LoVo (cell line): ENCODE measurements at places on chromosomes 2 and 18.

- DNase-seq = no peak
Measured at GRCh38 chr2:23571527-23572282, 186.7 kb downstream of the KLHL29 start.

DNA sequence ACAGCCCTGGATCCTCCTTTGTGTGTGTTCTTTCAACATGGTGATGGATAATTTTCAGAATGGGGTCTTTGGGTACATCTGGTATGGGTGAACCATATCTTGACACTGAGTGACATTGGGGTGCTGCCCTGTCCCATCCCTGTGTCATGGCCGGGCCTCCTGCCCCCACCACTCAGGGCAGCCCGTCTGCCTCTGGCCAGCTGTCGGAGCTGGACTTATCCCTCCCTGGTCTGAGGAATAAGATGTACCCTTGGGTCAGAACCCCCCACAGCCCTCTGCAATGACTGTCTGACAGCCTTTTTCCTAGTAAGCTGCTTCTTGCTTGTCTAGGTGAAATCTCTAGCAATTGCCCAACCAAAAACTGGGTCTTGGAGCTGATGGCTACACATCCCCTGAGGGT, 142.9 kb downstream of the SH3RF3 start:
- DNase-seq = no peak

DNA sequence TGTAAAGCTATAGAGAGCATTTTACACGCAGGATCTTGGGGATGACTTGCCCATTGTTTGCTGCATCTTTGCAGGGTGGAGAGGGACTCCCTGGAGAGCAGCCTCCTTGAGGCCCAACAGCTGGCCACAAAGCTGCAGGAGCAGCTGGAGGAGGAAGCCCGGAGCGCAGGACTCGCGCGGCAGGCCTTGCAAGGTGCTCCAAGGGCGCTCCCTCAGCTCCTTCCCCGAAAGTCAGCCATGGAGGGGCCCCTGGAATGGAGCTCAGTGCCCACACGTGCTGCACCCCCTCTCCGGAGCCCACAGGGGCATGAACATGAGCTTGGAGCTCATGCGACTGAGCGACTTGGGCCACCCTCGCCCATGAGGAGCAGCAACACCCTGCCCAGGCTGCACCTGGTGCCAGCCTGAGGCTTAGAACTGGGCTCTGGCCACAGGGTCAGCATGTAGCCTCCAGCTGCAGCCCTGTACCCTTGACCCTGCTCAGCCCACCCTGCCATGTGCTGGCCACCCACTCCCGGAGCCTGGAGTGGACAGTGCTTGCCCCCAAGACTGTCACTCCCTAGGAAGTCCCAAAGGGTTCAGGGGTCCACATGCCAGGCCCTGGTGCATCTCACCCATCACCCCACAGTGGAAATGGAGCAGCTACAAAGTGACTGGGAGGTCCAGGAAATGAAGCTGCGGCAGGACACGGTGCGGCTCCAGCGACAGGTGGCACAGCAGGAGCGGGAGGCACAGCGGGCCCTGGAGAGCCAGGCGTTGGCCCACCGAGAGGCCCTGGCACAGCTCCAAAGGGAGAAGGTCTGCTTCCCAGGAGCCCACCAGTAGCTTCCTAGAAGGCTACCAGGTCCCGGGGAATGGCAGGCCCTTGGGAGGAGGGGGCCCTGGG, 43.0 kb downstream of the CROCC2 start:
- DNase-seq = no peak

GRCh38 chr2:106314444-106314843, 120.3 kb upstream of the UXS1 start:
- no peak for DNase-seq

GRCh38 chr2:235494716-235495372, 1.0 kb downstream of the AGAP1 start:
- DNase-seq = no peak

DNA sequence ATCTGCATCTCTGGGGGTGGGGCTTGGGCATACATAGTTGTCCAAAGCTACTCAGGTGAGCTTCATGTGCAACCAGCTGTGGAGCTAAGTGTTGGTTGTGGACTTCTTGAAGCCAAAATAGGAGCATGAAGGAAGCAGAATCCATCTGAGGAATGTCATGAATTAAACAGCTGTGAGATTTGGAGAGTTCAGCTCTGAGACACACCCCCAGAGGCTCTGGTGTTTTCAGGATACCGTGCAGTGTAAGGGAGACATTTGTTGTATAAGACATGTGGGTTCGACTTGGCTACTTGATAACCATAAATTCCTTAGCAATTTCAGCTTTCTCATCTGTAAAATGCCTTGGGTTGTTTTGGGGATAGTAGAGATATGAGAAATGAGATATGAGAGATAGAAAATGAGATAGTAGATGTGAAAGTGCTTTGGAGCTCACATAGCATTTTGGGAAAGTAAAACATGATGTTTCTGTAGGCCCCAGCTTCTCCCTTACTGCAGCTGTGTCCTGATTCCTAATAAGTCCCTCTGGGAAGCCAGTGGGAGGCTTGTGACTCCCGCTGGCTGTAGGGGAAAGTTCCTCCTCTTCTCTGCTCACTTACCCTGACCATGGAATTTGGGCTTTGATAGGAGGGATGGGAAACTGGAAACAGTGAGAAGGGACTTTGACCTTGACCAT, 50.0 kb downstream of the DPYSL5 start:
- DNase-seq = no peak

GRCh38 chr2:171521361-171522051, 768 bp upstream of the CYBRD1 start:
- no peak for DNase-seq

- no peak for DNase-seq
Measured at GRCh38 chr18:76658627-76659026, 163.6 kb upstream of the ZNF516 start.

DNA sequence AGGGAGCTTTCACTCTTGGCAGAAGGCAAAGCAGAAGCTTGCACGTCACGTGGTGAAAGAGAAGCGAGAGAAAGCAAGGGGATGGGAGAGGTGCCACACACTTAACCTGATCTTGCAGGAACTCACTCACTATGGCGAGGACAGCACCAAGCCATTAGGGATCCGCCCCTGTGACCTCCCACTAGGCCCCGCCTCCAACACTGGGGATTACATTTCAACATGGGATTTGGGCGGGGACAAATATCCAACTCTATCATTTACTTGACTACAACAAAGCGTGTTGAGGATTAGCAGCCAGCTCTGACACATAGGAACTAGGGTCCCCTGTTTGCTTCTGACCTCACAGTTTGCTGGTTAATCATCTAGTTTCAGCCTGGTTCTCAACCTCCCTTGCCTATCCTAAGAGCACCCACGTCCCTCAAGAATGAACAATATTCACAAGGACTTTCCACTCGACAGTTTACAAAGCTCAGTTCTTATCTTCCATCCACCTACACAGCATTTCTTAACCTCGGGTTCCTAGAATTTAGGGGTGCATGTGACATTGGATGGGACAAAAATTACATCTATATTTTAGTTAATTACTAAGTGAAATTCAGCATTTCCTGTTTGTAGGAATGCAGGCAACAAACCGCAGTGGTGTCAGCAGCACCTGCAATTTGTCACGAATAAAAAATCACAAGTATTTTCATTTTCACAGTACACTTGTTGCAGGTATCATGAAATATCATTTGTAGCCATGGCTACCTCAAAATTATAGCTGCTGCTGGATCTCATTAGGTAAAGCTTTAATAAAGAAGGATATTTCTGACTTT, 36.0 kb downstream of the LBH start:
- no peak for DNase-seq

DNA sequence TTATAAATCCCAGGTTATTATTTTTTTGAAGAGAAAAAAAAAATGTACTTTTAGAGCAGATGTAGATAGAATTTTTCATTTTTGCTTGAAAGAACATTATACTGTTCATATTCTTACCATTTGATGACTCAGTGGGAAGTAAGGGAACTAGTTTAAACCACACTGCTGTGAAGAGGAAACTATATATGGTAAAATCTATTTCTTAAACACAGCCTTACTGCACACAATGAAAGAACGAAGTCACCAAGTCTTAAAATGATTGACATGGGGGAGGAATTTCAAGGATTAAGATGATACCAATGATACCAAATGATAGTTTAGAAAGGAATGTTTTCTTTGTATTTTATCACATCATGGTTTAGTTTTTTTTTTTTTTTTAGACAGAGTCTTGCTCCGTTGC, 5.0 kb downstream of the ACTR2 start:
- no peak for DNase-seq

DNA sequence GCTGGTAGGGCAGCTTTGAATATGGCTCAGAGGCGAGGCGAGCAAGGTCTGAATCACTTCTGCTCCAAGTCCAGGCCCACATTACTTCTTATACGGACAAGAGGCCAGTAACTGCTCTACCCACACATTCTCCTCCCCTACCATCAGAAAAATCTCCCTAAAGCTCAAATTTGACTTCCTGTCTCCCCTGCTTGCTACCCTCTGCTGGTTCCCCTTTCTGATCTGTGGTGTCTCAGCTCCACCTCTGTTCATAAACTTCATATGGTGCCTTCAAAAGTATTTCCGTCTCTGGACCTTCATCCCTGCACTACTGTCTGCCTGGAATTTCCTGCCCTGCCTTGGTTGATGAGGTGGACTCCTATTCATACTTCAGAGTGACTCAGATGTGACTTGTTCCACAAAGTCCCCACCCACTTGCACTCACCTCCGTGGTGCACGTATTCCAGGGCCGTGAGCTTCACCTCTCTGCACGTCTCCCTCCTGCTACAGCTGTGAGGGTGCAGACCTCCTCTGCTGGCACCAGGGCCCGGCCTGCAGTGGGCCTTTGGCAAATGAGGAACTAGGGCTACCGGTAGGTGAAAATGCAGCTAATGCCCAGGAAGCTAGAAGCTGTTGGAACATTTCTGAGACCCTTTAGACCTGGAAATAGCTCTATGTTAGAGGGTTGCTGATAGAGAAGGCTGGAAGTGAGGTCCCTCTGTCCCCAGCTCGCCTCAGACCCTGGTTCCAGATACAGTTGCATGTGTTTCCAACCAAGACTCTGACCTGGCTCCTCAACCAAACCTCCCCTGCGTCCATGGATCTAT, 24.6 kb upstream of the KCMF1 start:
- DNase-seq = peak; percentile 96

GRCh38 chr2:238719641-238720040, 128.2 kb upstream of the TWIST2 start:
- DNase-seq = no peak

GRCh38 chr18:24003903-24004640, 10.5 kb upstream of the TTC39C start:
- no peak for DNase-seq

DNA sequence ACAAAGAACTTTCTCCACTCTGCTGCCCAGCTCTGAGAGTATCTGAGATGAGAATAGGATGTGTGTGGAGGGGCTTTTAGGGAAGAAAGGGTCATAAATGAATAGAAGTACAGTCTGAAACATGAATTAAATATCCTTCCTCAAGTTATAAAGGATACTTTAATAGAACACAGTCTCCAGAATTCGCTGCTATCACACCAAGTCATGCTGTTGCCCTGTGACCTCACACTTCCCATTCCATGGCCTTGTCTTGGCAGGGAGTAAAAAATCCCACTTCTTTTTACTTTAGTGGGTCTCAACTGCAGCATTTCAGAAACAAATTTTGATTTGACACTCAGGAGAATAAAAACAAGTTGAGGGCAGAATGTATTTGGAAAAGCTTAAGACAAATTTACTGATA, 3.8 kb upstream of the RPE start:
- no peak for DNase-seq

DNA sequence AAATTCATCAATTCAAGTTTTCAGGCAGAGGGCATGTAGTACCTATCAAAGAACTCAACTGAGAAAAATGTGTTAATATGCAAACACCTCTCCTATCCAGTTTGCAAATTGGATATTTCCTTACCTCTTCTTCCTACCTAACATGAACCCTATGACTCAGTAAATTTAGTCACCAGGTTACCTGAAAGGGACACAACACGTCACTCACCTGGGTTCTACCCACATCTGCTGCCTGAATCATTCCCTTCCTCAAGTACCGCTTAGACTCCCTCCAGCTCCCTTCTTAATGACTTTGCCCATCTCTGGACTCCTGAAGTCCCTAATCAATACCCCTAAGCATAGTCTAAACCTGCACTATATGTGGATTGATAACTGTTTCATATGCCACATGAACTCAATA, 10.4 kb downstream of the ANKRD44 start:
- no peak for DNase-seq

DNA sequence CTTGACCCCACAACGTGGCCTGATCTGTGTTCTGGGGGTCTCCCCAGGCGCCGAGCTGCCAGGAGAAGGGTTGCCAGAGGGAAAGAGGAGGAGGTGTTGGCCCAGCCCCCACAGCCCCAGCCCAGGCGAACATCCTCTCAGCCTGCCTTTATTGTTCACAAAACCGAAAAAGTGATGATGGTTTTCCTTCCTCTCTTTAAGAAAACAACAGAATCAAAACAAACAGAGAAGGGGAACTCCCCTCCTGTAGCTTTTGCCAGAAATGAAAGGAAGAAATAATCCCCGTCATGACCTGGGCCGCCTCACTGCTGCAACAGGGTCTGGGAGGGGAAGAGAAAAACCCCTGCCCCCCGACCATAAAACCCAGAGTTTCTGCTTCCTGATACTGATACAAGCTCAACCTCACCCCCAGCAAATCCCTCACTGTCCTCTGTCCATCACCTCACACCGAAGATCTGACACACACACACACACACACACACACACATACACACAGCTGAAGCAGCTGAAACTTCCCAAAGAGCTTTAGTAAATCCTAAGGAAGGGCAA, 52.0 kb downstream of the ZFP36L2 start:
- no peak for DNase-seq

- DNase-seq = no peak
Measured at GRCh38 chr2:214730248-214730647, 79.2 kb downstream of the BARD1 start.

DNA sequence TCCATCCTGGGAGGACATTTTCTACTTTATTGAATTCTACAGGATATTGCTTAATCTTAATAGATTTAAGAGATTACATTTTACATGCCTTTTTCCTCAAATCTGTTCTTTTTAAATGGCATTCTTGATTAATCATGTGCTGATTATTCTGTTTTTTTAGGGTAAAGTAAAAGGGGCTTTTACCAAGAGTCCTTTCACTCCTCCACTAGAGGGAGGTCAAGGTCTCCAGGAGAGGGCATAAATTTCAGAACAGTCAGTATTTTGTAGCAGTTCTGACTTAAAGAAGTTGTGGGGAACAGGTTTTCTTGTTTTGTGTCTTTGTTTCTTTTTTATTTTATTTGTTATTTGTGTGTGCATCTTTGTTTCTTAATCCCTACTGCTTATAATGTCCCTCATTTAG, 25.4 kb downstream of the WDR75 start:
- no peak for DNase-seq

DNA sequence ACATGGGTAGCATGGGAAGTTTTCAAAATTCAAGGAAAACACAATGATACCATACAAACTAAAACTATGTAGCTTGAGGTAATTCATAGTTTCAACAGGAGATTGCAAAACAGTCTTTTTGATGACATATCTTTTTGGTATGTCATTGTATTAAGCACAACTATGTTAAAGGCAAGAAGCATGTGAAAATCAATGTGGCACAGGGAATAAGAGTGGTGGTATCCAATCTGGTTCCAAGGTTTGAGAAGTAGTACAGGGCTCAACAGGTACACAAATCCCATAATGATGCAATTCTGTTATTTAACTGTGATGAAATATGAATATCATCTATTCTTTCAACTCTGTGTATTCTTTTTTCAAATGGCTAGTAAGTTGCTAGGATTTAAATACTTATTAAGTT, 16.4 kb upstream of the DLX2 start:
- DNase-seq = no peak
